Activated CD4-positive, alpha-beta memory T cell treated with anti-CD3 and anti-CD28 coated beads, Interleukin-2, amount 10 ng/mL, durations not matched to agents 7 days and 5 days (primary cell): ENCODE measurements at places on chromosomes 4 and X.

- no peaks in the 10 kb centered on the region for H3K4me1 ChIP-seq
- no peak for DNase-seq
- no peaks in the 10 kb centered on the region for H3K36me3 ChIP-seq
- H3K27ac ChIP-seq: no peak overlapping the region
- H3K4me3 ChIP-seq: no peak overlapping the region
Measured at GRCh38 chr4:138401334-138401733, 159.2 kb upstream of the SLC7A11 start.

DNA sequence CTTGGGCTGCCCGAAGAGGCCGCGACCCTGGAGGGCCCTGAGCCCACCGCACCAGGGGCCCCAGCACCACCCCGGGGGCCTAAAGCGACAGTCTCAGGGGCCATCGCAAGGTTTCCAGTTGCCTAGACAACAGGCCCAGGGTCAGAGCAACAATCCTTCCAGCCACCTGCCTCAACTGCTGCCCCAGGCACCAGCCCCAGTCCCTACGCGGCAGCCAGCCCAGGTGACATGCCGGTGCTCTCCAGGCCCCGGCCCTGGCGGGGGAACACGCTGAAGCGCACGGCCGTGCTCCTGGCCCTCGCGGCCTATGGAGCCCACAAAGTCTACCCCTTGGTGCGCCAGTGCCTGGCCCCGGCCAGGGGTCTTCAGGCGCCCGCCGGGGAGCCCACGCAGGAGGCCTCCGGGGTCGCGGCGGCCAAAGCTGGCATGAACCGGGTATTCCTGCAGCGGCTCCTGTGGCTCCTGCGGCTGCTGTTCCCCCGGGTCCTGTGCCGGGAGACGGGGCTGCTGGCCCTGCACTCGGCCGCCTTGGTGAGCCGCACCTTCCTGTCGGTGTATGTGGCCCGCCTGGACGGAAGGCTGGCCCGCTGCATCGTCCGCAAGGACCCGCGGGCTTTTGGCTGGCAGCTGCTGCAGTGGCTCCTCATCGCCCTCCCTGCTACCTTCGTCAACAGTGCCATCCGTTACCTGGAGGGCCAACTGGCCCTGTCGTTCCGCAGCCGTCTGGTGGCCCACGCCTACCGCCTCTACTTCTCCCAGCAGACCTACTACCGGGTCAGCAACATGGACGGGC, 579 bp downstream of the ABCD1 start:
- peaks cover 25% of the 10 kb centered on the region for H3K36me3 ChIP-seq
- H3K27ac ChIP-seq: no peak overlapping the region
- H3K27me3 ChIP-seq: no peaks in the 10 kb centered on the region
- peak overlapping the region; percentile 69 for H3K4me3 ChIP-seq

DNA sequence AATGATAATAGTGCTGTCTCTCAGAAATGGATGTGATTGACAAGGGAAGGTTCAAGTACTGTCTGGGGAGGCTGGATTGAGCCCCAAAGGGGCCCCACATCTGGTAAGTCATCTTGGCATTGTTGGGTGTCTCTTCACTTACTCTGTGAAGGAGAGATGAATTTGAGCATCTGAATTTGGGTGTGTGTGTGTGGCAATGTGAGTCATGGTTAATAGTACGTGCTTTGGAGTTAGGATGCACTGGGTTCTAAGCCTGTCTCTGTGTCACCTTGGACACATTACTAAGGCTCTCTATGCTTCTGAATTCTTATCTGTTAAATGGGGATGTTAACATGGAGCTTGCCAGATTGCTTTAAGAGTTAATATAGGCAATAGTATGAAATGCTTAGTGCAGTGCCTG, 80.4 kb downstream of the FRAS1 start:
- no peak overlapping the region for H3K4me3 ChIP-seq
- H3K4me1 ChIP-seq: no peaks in the 10 kb centered on the region
- no peaks in the 10 kb centered on the region for H3K27me3 ChIP-seq
- no peak overlapping the region for H3K27ac ChIP-seq

GRCh38 chr4:152328582-152328981, 207.3 kb downstream of the FBXW7 start:
- H3K27ac ChIP-seq: no peak overlapping the region
- no peaks in the 10 kb centered on the region for H3K27me3 ChIP-seq
- no peak for DNase-seq
- H3K4me1 ChIP-seq: peaks cover 19% of the 10 kb centered on the region
- H3K4me3 ChIP-seq: no peak overlapping the region

- DNase-seq: no peak
- H3K36me3 ChIP-seq: no peaks in the 10 kb centered on the region
- H3K4me3 ChIP-seq: no peak overlapping the region
- H3K4me1 ChIP-seq: no peaks in the 10 kb centered on the region
Measured at GRCh38 chr4:10470505-10470904, 13.3 kb upstream of the ZNF518B start.

- no peaks in the 10 kb centered on the region for H3K4me1 ChIP-seq
- no peak overlapping the region for H3K27ac ChIP-seq
- no peak for DNase-seq
Measured at GRCh38 chrX:125894947-125895346, 271.1 kb downstream of the DCAF12L2 start.

GRCh38 chr4:48262926-48263325, 6.7 kb downstream of the TEC start:
- peaks cover 4% of the 10 kb centered on the region for H3K4me1 ChIP-seq
- no peak for DNase-seq
- H3K4me3 ChIP-seq: no peak overlapping the region
- no peaks in the 10 kb centered on the region for H3K36me3 ChIP-seq
- no peaks in the 10 kb centered on the region for H3K27me3 ChIP-seq

- no peak overlapping the region for H3K27ac ChIP-seq
- H3K27me3 ChIP-seq: no peaks in the 10 kb centered on the region
- no peak for DNase-seq
- peaks cover 12% of the 10 kb centered on the region for H3K36me3 ChIP-seq
- H3K4me1 ChIP-seq: no peaks in the 10 kb centered on the region
Measured at GRCh38 chr4:123110147-123110546, 187.8 kb upstream of the NUDT6 start.

DNA sequence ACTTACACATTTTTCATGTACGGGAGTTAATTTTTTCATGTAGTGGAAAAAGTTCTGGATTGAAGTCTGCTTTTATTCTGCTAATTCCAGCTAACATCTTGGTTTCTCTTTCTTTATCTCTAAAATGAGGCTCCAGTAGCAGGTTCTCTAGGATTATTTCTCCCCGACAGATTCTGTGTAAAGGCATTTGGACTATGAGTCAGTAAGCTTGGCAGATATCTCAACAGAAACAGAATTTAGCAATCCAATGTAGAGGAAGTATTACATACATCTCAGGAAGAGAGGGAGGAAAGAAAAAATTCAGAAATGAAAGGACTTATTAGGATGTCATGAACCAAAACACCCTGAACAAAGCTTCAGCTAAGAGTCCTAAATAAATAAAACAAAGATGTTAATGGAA, 1682.3 kb upstream of the TENM3 start:
- no peaks in the 10 kb centered on the region for H3K36me3 ChIP-seq
- no peak overlapping the region for H3K27ac ChIP-seq
- no peaks in the 10 kb centered on the region for H3K4me1 ChIP-seq

DNA sequence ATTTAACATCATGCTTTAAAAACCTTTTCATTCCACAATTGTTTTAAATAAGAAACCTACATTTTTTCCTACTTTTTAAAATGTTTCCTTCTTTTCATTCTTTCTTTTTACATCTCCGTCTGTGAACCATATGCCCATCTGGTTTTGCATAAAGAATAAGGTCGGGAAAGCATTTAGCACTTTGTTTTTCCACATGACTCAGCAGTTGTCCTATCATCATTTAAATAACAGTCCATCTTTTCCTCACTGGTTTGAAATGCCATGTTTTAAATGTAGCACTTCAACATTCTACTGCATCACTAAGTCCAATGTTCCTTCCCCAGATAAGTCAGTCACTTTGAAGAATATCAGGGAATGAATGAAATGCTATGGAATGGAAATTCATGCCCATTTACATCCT, 128.4 kb downstream of the SH3RF1 start:
- no peaks in the 10 kb centered on the region for H3K4me1 ChIP-seq
- no peaks in the 10 kb centered on the region for H3K36me3 ChIP-seq
- no peak overlapping the region for H3K27ac ChIP-seq
- peaks cover 3% of the 10 kb centered on the region for H3K27me3 ChIP-seq

GRCh38 chr4:14837860-14838259, 164.4 kb upstream of the CPEB2 start:
- H3K27ac ChIP-seq: no peak overlapping the region
- H3K4me1 ChIP-seq: no peaks in the 10 kb centered on the region
- H3K4me3 ChIP-seq: no peak overlapping the region
- no peaks in the 10 kb centered on the region for H3K36me3 ChIP-seq
- no peaks in the 10 kb centered on the region for H3K27me3 ChIP-seq
- no peak for DNase-seq
